ENCODE measurements at places on chromosomes 5 and 9.

- no peak for DNase-seq
Measured at GRCh38 chr5:6359555-6360322, 18.6 kb downstream of the MED10 start.

DNA sequence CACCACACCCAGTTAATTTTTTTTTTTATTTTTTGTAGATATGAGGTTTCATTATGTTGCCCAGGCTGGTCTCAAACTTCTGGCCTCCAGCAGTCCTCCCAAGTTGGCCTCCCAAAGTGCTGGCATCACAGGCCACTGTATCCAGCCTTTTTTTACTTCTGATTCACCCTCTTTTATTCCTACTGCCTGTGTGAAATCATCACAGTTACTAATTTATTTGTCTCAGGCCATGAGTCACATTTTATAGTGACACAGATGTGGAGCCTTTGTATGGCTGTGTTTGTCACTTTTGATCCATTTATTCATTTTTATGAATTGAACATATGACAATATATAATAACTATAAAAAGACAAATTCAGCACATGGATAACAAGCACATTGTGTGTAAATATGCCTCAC lies 67.1 kb upstream of the SNX2 start:
- no peak for DNase-seq

DNA sequence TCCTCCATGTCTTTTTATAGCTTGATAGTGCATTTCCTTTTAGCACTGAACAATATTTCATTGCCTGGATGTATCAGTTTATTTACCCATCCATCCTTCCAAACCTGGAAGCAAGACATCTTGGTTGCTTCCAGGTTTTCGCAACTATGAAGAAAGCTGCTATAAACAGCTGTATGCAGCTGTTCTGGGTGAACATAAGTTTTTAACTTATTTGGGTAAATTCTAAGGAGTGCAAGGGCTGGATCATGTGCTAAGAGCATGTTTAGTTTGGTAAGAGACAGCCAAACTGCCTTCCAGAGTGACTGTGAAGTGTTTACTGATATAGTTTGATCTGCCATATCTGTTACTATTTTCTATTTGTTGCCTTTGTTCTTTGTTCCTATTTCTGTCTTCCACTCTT lies 58.5 kb downstream of the CSF2 start:
- DNase-seq = no peak

DNA sequence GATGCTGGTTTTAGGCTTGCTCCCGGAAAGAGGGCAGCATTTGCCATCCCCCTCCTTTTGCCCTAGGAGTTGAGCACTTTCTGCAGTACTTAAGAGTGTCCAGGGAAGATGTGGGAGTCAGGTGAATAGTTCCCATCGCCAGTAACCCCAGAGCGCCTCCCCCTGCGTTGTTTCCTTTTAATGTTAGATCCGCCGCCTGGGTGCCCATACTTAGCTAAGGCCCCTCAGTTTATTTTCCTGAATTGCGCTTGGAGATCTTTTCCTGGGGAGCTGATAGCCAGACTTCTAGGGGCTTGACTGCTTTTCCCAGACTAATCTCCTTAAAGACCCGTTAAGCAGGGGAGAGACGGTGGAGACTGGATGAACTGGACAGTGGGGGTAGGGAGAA lies 377 bp upstream of the PCDHAC2 start:
- no peak for DNase-seq

DNA sequence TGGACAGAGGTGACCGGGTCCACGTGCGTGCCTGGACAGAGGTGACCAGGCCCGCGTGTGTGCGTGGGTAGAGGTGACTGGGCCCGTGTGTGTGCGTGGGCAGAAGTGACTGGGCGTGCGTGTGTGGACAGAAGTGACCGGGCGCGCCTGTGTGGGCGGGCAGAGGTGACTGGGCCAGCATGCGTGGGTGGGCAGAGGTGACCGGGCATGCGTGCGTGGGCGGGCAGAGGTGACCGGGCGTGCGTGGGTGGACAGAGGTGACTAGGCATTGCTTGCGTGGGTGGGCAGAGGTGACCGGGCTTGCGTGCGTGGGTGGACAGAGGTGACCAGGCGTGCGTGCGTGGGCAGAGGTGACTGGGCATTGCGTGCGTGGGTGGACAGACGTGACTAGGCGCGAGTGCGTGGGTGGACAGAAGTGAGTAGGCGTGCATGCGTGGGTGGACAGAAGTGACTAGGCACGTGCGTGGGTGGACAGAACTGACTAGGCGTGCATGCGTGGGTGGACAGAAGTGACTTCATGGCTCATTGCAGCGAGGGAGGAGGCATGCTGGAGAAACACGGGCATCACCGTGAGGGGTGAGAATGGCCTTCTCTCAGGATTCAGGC lies 254.1 kb upstream of the IRX4 start:
- DNase-seq = no peak

GRCh38 chr5:162703914-162704313 lies 636.3 kb downstream of the GABRG2 start:
- no peak for DNase-seq

- DNase-seq = no peak
Measured at GRCh38 chr9:122370303-122370702, 521 bp upstream of the PTGS1 start.

DNA sequence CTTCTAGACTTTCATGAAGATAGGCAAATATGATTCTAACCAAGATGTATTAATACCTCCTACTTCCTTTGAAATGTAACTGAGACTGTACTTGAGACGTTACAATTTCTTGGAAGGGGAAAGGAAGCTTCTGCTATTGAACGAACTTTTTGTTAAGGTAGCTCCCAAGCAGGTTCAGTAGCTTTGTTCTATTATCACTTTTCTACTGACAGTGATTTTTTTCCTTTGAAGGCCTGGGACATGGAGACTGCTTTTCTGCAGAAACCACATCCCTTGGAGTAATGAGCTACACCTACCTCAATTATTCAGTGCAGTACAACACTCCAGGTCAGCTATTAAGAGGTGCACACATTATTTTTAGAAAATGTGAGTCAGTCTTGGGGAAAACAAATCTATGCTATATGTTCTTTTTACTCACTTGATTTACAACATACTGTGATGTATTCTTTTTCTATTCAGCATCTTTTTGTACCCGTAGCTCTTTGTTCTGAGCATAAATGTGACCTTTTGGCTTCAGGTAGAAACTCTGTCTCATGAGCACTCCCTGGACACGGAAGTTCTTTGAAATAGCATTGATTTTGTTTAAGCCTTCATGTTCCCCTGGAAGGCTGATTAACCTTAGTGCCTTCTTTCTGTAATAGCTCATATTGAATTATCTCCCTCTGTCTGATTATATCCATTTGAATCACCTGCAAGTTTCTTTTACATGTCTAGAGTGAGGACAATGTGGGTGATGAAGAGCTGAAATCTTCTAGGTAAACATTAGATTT lies 56.5 kb upstream of the CDKN2B start:
- no peak for DNase-seq

DNA sequence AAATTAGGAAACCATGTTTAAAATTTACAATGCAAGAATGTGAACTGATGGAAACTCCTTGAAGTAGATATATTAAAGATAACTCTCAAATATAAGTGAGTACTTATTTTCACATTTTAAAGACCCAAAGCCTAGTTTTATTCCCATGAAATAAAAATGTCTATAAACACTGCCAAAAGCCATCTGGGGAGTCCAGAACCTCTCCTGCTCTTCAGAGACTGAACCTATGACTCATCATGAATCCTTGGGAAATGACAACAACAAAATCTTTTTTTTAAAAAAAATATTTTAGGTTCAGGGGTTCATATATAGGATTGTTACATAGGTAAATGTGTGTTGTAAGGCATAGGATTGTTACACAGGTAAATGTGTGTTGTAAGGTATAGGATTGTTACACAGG lies 33.8 kb upstream of the FYB1 start:
- no peak for DNase-seq

DNA sequence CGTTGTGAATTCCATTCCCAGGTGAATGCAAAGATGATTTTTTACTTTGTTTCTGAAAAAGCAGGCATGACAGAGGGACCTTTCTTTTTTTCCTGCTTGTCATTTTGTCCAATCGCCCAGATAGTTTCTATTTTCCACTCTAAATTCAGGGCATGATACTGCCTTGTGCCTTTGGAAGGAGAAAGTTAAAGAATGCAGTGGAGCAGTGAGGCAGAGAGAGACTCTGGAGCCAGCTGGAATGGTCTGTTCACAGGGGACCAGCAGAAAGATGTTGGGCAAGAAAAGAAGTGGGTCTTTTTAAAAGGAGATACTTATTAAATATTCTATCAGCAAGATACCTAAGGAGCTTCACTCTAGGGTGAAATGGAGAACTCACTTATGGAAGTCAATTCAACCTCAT lies 532.3 kb downstream of the BRINP1 start:
- DNase-seq = no peak

DNA sequence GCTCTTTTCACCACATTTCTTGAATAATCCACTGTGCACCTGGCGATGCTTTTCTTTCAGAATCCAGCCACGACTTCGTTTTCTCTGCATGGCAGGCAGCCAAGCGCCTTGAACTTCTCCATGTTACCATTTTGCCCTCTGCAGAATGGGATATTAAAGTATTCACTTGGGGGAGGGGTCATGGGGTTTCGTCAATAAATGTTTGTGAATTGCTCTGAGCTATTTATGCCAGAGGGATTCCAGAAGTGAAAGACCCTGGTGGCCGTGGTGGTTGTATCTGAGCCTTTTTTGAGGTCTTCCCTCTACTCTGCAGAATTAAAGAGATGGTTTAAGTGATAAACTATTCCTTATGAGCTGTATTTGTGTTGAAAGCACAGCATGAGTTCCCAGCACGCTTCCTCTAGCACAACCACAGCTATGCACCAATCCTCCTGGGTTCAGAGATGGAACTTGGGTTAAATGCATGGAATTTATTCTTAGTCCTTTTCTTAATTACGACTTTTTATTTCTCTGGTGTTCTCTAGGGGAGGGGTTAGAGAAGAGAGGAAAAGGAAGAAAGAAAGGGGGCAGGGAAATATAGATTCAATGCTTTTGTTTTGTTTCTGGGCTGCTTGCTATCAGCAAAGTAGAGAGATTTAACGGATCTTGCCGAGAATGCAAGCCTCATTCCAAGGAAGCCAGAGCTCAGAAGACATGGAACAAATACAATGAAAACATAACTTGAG lies 478.2 kb upstream of the TNC start:
- DNase-seq = no peak

DNA sequence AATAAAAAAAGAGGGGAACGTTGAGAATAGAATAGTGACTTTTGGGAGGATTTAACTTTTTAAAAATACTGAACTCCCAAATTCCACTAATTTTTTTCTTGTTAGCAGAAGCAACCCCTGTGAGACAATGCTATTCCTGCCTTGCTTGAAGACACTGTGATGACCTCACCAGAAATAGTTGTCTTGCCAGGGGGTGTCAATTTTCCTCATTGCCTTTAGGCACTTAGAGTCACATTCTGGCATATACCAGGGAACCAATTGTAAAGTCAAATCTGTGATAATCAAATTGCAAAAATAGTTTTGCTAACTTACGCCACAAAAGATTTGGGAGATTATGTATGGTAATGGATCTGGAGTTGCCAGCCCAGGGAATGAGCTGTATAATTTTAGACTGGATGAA lies 42.8 kb upstream of the RPS23 start:
- DNase-seq = no peak

DNA sequence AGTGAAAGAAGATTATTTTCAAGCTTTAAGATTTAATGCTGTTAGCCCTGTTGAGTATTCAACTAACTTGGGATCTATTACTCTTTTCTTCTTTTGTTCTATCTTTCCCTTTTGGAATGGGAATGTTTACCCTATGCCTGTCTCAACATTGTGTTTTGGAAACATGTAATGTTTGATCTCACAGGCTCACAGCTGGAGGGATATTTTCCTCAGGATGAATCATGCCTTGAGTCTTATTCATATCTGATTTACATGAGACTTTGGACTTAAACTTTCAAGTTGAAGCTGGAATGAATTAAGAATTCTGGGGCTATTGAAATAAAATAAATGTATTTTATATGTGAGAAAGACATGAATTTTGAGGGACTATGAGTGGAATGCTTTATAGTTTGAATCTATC lies 607.8 kb upstream of the PTGER4 start:
- DNase-seq = no peak

- DNase-seq = no peak
Measured at GRCh38 chr9:110918316-110919049, 119.8 kb downstream of the LPAR1 start.

- DNase-seq = no peak
Measured at GRCh38 chr5:63961598-63962161, 565 bp downstream of the HTR1A start.

DNA sequence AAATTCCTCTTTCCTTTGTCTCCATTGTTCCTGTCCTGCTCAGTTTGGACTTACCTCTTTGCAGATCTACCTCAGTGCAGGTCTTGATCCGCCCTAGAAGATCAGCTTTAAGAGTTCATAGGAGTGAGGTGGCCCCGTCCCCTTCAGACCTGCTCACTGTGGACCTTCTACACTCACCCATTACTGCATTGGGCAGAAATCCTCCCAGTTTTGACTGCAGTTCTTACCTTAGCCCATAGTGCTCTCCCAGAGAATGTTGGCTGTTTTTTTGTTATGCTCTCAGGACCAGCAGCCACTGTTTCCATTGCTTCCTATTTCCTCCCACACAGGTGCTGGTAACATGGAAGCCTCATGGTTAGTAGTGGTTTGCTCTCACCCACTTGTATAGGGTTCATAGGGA lies 63.3 kb downstream of the GALNT10 start:
- DNase-seq = no peak

- DNase-seq = no peak
Measured at GRCh38 chr5:143865426-143866025, 53.6 kb downstream of the HMHB1 start.

DNA sequence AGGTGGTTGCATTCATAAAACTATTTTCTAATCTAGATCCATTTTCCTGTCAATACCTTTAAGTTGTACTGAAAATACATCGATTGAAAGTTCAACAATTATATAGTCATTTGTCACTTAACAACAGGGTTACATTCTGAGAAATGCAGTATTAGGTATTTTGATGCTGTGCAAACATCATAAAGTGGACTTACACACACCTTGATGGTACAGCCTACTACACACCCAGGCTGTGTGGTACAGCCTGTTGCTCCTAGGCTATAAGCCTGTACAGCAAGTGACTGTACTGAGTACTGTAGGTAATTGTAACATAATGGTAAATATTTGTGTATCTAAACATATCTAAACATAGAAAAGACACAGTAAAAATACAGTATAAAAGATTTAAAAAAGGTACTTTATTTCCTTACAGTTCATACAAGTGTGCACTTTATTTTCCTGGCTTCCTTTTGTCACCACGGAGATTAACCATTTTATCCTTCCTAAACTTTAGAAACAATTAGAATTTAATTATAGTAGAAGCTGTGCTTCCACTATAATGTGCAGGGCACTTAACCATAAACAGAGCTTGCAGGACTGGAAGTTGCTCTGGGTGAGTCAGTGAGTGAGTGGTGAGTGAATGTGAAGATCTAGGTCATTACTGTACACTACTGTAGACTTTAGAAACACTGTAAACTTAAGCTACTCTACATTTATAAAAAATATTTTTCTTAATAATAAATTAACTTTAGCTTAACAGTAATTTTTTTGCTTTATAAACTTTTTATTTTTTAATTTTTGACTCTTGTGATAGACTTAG lies 42.9 kb upstream of the MEF2C start:
- DNase-seq = no peak

DNA sequence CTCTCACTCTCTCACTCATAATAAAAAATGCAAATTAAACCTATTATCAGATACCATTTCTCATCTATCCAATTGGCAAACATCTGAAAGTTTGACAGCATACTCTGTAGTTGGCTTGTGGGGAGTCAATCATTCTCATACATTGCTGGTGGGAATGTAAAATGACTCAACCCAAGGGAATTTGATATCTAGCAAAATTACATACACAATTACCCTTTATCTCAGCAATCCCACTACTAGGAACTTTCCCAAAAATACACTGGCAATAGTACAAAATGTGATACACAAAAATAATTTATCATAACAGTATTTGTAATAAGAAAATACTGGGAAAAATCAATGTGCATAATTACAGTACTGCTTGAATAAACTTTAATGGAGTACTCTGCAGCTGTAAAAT lies 731.3 kb downstream of the DTWD2 start:
- DNase-seq = no peak
